Stimulated activated CD8-positive, alpha-beta memory T cell treated with anti-CD3 and anti-CD28 coated beads, Interleukin-15, amount 100 ng/mL, for 48 hours (primary cell): ENCODE measurements at places on chromosomes 16 and 17.

- peak; percentile 26 for DNase-seq
These were observed 25.8 kb upstream of the TNFSF12 start for GRCh38 chr17:7523033-7523432.

DNA sequence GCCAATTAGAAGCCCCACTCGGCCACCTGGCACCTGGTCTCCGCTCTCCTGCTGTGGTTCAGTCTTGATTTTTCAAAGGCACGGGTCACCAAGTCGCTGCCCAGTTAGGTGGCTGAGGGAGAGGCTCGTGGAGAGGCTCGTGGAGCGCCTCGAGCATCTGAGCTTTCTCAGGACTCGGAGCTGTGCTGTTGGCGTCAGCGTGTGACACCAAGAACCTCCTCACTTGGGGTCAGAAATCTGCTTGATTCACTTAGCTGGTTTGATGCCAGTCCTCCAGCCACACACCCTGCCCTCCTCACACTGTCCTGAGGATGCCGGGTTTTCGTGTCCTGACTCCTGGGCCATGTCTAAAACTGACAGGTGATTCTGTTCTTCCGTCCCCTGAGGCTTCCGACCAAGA is 82.6 kb downstream of the SOCS1 start:
- no peak for DNase-seq

DNA sequence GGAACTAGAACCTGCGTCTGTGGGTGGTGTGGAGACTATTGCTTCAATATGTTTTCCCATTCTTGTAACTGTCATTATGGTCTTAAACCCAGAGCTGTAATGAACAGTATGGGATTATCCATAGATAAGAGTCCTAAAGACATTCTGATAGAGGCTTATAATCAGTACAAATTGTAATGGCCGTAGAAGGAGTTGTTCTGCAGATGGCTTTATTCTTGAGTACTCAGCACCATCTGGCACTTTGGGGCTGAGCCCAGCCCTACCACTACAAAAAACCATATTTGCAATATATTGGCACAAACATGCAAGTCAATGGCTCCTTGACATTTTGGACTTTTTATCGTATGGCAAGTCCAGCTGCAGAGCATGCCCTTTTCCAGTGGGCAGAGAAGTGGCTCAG is 150.0 kb downstream of the HS3ST4 start:
- DNase-seq = no peak

- no peak for DNase-seq
These were observed 38.9 kb downstream of the LMF1 start for GRCh38 chr16:931626-932500.

GRCh38 chr16:46974352-46974751 is 878 bp upstream of the DNAJA2 start:
- no peak for DNase-seq

DNA sequence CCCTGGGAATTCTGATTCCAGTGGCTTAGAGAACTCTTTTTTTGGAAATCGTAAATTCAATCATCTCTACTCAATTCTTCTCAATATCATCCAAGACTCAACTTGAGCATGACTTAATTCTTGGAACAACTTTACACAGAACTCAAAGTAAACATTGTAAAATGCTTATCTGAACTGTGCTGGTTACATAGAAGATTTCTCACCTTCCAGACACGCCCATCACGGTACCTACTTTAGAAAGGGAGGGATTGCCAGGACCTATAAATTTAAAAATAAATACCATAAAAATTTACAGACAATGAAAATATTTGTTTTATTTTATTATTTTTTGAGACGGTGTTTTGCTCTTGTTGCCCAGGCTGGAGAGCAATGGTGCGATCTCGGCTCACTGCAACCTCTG is 26.5 kb downstream of the MAP1LC3B start:
- DNase-seq = no peak

- DNase-seq = no peak
These were observed 35.6 kb downstream of the PRKCA start for GRCh38 chr17:66337866-66338485.

DNA sequence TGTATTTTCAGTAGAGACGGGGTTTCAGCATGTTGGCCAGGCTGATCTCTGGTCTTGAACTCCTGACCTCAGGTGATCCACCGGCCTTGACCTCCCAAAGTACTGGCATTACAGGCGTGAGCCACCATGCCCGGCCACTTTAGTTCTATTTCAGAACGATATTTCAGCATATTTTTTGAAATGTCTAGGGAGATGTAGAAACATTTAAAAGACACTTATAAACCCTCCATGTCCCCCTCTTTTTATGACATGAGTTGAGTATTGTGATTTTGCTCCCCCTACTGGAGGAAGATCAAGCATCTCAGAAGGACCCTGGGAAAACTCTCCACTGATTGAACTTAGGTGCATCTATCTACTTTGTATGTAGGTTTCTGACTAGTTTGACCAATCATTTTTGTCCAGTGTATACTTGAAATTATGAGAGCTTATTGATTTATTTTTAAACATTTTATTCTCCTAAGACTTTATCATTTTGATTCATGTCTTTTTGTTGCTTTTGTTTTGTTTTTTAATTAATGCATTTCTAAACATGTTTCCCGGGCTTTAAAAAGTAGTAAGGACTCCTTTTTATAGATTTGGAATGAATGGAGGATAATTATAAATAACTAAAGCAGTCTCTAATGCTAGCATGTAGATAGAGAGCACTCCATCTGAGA is 105.1 kb downstream of the CHD9 start:
- no peak for DNase-seq

GRCh38 chr16:57619606-57620334 is 8.7 kb upstream of the ADGRG1 start:
- DNase-seq = no peak

DNA sequence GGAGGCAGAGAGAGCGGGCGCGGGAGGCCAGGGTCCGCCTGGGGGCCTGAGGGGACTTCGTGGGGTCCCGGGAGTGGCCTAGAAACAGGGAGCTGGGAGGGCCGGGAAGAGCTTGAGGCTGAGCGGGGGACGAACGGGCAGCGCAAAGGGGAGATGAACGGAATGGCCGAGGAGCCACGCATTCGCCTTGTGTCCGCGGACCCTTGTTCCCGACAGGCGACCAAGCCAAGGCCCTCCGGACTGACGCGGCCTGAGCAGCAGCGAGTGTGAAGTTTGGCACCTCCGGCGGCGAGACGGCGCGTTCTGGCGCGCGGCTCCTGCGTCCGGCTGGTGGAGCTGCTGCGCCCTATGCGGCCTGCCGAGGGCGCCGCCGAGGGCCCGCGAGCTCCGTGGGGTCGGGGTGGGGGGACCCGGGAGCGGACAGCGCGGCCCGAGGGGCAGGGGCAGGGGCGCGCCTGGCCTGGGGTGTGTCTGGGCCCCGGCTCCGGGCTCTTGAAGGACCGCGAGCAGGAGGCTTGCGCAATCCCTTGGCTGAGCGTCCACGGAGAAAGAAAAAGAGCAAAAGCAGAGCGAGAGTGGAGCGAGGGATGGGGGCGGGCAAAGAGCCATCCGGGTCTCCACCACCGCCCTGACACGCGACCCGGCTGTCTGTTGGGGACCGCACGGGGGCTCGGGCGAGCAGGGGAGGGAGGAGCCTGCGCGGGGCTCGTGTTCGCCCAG is 1.2 kb upstream of the CBX4 start:
- no peak for DNase-seq

GRCh38 chr17:155576-155975 is 18.2 kb downstream of the SCGB1C2 start:
- no peak for DNase-seq

- no peak for DNase-seq
These were observed at the start of gene CHRNB1 for GRCh38 chr17:7444682-7445618. TSS of gene CHRNB1 (plus strand) at chr17:7445061. CDS start at chr17:7445128, 67 bp downstream.

DNA sequence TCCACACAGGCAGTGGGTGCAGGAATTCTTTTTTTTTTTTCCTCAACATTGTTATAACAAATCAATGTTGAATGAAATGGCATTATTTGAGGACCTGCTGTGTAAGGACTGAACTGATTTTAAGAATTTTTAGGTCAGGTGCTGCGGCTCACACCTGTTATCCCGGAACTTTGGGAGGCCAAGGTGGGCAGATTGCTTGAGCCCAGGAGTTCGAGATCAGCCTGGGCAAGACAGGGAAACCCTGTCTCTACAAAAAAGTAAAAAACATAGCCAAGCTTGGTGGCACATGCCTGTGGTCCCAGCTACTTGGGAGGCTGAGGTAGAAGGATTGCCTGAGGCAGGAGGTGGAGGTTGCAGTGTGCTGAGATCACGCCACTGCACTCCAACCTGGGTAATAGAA is 12.4 kb downstream of the MPRIP start:
- DNase-seq = no peak

DNA sequence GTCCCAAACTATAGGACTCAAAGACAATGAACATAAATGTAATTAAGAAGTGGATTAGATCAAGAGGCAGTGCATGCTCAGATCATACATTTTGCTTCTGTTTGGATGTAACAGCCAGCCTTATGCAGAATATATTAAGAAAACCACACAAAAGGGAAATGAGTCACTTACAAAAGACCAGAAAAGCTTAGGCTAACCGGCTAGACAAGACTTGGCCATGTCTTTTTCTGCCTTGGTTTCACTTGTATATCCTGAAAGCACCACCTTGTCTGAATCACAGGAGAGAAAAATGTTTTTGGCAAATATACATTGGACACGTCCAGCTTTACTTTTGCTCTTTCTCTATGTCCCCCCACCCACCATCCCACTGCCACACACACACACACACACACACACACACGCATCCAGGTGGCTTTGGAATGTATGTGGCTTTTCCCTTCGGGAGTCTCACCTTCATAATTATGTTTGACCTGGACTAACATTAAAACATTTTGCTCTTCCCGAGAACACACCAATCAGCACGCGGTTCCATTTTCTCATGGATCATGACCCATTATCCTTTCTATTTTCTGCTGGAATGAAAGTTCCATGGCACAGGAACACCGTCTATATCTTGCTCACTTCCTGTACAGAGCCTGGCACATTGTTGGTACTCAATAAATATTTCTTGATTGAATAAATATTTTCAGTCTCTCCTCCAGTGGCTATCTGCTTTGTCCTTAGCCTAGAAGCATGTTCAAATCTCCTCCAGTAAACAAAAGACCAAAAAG is 64.6 kb downstream of the CDK5R1 start:
- no peak for DNase-seq

GRCh38 chr16:54160939-54161897 is 125.4 kb downstream of the IRX3 start:
- DNase-seq = no peak

DNA sequence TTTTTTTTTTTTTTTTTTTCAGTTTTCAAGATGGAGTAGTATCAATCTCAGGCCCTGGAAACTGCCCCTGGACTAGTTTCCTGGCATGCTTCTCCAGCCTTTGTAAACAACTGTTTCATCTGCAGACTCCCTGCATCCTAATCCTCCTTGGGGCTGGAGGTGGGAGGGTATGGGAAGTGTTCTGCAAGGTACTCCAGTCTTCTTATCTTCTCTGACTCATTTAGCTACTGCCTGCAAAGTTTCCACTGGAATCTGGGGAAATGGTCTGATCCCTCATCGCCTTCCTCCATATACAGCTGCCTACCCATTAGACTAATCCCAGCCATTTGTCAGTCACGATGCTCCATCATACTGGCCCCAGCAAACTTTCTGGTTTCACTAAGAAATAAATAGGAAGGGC is 21.5 kb downstream of the COPZ2 start:
- no peak for DNase-seq

GRCh38 chr17:59565171-59565958 is at the start of gene DHX40:
TSS of gene DHX40 (plus strand) at chr17:59565610. CDS start at chr17:59565672, 62 bp downstream.
- DNase-seq = peak; percentile 88

- DNase-seq = no peak
These were observed 164.1 kb downstream of the CMIP start for GRCh38 chr16:81608523-81609209.

GRCh38 chr16:8796469-8797363 is 723 bp downstream of the TMEM186 start:
- DNase-seq = no peak
